NCI-H146 (cell line): ENCODE measurements at places on chromosomes 7 and 10.

DNA sequence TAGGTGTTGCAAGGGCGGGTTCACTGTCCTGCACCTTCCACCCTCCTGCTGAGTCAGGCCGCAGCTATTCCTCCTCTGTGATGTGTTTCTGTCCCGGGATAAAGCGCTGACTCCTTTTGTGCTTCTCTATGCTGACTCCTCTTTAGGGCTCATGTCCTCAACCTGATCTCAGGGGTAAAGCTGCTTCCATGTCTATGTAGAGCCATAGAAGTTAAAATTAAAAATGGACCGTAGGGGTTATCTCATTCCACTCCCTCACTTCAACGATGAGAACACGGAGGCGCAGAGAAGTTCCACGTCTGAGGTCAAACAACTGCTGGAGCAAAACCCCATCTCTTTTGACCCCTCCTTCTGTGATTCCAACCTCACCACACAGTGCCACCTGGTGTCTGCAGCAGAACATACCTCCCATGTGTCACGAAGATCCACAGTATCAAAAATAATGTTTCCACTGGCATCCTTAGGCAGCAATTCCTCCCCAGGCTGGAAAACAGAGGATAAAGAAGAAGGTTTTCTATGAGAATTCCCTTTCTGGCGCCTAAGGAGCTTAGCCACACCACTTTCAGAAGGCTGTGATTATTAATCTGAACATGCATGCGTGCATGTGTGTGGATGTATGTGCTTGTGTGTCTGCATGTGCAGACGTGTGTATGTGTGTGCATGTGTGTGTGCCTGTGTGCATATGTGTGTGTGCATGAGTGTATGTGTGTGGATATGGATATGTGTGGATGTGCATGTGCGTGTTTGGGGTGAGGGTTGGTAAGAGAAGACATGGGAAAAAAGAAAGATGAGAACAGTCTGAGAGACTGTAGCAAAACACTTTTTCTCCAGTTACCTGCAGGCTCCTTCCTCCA, 81.2 kb upstream of the UCN3 start:
- peak; percentile 80 for DNase-seq

- DNase-seq = no peak
These were observed 2.4 kb downstream of the FAS start for GRCh38 chr10:88992921-88993524.

GRCh38 chr7:97845622-97846203, 26.5 kb downstream of the ASNS start:
- DNase-seq = no peak

DNA sequence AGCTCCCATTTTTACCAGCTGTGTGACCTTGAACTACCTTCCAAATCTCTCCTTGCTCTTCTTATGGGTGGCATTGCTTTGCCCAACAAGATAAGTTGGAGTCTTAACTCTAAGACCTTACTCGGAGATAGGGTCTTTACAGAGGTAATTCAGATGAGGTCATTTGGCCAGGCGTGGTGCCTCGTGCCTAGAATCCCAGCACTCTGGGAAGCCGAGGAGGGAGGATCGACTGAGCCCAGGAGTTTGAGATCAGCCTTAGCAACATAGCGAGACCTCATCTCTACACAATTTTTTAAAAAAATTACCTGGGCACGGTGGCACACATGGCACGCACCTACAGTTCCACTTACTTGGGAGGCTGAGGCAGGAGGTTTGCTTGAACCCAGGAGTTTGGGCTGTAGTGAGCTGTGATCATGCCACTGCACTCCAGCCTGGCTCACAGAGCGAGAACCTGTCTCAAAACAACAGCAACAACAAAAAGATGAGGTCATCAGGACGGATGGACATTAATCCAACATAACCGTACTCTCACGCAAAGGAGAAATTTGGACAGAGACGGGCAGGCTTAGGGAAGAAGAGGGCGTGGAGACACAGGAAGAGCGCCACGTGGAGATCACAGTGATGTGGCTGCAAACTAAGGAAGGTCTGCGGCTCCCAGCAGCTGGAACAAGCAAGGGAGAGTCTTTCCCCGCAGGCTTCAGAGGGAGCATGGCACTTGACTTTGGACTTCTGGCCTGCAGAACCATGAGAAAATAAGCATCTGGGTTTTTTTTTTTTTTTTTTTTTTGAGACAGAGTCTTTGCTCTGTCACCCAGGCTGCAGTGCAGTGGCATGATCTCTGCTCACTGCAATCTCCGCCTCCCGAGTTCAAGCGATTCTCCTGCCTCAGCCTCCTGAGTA, 122.3 kb upstream of the CARD11 start:
- DNase-seq = no peak

DNA sequence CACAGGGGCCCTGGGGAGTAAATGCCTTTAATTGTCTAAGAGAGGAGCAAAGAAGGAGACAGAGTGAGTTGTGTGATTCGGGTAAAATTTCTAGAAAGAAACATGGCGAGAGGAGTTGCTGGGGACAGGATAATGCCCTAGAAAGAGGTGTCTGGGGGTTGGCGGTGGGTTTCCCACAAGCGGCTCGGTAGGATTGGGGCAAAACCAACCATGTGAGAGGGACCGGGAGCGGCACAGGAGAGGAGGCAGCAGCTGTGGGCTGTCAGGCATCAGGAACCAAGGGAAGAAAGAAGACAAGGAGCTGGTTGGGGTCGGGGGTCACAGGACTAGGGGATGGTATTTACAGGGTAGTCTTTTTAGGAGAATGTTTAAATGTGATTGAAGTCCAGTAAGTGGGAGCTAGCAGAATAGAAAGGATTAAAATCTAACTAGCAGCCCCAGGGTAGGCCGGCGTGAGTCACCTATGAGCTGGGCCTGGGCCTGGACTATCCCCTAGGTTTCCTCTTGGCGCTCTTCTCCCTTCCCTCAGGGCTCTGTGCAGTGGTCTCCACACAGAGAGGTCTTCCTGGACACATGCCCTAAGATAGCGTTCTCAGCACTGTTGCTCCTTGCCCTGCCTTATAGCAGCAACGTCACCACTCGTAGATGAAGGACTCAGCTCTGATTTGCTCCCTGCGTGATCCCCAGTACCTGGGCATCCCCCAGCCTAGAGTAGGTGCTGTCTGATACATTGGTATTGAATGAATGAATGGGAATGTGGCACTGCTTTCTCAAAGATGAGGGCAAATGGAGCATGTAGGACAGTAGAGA, 32.6 kb downstream of the IKZF1 start:
- no peak for DNase-seq

DNA sequence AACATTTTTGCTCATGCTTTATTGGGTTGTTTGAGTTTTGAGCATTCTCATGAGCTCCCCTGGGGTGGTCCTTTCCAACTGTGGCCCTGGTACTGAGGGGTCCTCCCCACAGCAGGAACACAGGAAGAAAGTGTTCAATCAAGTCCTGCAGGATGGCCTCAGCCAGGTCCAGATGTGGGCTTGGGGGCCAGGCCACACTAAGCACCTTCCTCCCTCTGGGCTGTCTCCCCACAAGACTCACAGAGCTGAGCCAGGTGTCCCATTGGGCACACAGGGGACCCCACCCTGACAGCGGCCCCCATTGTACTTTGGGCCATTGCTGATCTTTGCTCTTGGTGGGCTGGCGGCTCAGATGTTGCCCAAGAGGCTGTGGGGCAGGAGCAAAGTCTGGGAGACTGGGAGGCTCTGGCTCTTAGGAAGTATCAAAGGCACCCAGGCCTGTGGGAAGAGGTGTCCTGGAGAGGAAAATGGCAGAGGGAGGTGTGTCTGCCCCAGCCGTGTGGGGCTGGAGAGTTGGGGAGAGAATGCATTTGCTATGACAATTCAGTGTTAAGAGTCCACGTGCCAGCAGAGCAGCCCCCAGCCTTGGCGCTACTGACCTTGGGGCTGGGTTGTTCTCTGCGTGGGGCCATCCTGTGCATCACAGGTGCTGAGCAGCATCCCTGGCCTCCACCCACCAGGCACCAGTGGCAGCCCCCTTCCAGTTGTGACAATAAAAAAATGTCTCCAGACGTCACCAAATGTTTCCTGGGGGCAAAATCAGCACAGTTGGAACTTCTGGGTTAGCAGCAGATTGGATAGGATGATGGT, 17.8 kb downstream of the SCART1 start:
- DNase-seq = no peak

GRCh38 chr7:154638286-154638685, 364.6 kb downstream of the PAXIP1 start:
- DNase-seq = no peak

DNA sequence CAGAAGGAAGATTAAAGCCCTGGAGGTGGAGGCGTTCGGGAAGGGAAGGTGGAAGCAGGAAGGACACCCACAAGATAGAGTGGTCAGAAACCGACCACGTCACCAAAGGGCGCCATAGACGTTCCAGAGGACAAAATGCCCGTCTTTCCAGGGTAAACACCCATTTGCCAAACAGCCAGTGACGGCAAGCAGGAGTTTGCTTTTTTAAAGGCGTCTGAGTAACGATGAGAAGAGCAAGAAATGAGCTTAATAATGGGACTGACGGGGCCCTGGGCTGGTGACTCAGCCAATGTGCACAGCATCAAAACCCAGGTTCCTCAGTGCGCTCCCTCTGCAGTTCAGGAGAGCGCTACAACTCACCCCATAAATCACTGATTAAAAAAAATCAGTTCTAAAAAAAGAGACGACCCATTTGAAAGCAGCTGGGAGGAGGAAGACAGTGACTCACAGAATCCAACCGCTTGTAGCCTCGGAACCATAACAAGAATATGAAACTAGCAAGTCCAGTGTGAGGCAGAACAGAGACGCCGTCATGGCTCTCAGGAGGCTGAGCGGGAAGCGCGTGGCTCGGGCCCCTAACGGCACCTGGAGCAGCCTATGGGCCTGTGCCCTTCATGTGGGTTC, 5.9 kb downstream of the DIP2C start:
- no peak for DNase-seq

DNA sequence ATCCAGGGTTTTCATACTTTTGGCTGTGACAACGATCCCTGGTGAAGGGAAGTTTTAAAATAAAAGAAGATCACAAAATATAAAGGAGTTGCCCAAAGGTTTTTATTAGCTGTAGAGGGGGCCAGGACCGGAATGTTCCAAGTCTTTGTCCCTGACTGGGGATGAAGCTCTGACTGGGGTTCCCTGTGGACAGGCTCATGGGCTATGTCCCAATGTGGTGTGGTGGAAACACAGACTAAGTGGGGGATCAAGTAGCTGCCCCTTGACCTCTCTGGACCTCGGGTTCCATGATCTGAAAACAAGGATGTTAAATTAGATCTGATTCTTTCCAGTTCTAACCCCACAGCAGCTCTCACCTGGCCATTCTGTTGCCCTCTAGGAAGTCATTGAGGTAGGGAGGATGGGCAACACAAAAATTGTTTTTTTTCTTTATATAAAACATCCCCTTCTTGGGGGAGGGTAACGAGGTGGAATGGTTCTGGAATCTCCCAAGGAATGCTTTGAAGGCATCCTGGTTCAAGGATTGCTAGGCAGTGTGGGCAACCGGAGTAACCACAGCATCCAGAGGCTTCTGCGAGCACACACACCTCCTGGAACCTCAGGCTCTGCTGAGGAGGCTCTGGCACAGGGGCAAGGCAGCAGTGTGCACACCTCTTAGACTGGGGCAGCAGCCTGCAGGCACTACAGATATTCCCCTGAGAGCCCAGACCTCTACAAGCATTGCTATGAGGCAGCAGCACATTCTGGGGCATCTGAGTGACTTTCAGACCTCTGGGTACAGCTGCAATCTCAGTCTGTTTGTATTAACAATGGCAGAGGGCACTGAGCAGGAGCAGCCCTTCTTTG, 21.4 kb upstream of the CRYGN start:
- DNase-seq = no peak

DNA sequence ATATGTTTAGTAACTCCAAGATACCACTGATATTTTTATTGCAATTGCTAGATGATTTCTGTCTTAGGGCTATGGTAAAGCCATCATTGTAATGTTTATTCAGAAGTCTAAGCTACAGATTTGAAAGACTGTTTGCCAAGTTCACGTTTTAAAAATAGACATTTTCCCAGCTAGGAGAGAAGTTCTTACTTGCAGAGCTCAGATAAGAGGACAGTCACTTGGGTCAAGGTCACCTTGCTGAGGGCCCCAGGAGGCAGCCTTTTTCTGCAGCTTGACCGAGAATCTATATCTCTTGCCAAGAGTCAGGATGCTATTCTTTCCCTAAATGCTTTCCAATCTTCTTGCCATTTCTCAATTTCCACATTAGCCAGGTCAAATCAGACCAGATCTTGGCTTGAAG, 1011.2 kb downstream of the KCNMA1 start:
- no peak for DNase-seq
